ENCODE measurements at places on chromosomes 6 and 20. TPM values are rescaled to one million over a fixed set of nuclear protein-coding genes. Genes with fewer than 3 reads are reported as not detected.

DNA sequence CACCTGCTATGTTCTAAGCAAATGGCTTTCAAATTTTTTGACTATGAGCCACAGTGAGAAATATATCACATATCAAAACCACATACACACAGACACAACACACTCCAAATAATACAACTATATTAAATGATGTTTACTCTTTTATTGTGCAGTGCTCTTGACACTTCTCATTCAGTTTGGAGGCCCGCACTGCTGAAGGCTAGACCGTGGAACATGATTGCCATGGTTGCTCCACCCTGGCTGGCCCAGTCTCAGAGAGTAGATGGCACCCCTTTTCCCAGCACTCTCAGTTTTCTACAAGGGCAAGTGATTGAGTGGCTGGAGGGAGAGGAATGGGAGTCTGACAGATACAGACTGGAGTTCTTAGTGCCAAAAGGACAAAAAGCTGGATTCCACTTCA lies 86.9 kb downstream of the SH3BGRL2 start:
- no peak for DNase-seq

LAMA2 gene
- polyA plus RNA-seq: 34.5 TPM

- no peak for DNase-seq
These were observed 808 bp downstream of the ILRUN start for GRCh38 chr6:34695729-34696188.

- no peak for DNase-seq
These were observed 111.0 kb upstream of the FRMD1 start for GRCh38 chr6:168190014-168190405.

PTPRK gene
- 29.1 TPM for polyA plus RNA-seq

DNA sequence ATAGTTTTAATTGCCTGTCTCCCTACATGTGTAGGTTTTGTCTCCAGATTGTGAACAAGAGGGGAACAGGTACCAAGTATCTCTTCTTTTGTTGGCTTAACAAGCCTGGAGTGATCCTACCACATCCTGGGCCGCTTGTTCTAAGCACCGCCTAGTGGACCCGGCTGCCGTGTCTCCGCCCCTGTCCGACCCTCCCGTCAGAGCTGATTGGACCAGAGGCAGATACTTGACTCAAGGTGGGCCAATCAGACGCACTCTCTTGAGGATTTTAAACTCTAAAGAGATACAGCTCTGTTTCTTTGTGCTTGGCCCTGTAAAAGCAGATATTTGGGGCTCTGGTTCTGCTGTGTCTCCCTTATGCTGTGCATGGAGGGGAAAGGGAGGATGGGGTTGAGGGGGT lies 68.2 kb downstream of the PRDM1 start:
- no peak for DNase-seq

GCNT2 gene
- 14.4 TPM for polyA plus RNA-seq

- no peak for DNase-seq
These were observed 22.9 kb downstream of the HTR1B start for GRCh38 chr6:77440206-77440976.

DNA sequence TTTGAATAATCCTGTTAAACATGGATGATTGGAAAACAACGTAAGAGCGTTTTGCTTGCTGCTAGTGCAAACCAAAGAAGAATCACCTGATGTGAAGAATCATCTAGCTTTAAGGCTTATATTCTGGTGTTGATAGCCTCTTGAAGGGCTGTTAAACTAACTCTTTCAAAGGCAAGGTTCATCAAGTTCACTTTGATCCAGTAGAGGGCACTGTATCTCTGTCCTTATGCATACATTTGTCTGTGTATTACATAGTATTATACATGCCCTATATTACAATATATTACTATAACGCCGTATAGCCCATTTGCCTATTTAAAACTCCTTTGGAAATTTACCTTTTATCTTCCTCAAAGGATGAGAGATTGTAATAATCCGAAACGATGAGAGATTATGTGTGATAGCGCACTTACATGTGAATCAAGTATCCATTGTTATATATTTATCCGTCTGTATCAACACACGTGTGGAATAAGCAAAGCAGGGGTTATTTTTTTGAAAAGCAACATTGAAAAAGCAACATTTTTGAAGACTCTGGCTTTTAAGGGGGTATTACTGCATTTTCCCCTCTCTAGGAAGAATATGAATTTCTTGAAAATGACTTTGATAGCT lies 50.8 kb upstream of the NRN1 start:
- DNase-seq: peak; percentile 39

GRCh38 chr20:40990542-40991120 lies 38.0 kb upstream of the TOP1 start:
- peak; percentile 50 for DNase-seq

DNA sequence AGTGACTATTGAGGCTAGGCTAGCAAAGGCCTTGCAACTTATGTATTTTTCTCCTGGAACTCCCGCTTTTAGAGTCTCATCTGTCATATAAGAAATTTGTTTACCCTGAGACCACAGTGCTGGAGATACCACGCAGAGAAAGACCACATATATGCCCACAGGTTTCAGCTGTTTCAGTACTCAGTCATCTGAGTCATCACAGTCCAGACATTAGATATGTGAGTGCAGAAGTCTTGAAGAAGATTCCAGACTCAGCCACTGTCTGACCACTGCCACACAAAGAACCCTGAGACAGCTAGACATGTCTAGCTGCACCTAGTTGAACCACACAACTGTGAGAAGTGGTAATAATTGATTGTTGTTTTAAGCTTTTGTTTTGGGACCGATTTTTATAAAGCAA lies 648.3 kb downstream of the EPM2A start:
- DNase-seq: no peak
